ENCODE measurements at places on chromosomes 16 and 17.

- DNase-seq, result no peak
Observed at GRCh38 chr16:59635674-59636073, 901.6 kb upstream of the GOT2 start.

GRCh38 chr17:46774108-46774737 lies 44.3 kb downstream of the WNT3 start:
- no peak for DNase-seq

DNA sequence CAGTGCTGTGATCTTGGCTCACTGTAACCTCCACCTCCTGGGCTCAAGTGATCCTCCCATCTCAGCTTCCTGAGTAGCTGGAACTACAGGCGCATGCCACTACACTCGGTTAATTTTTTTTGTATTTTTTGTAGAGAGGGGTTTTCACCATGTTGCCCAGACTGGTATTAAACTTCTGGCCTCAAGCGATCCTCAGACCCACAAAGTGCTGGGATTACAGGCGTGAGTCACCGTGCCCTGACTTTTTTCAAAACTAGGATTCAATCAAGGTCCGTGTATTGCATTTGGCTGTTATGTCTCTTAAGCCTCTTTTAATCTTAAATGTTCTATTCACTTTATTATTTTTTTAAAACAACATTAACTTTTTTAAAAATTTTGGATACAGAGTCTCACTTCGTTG lies 4.3 kb upstream of the CCL22 start:
- no peak for DNase-seq

GRCh38 chr17:82786427-82786826 lies 34.6 kb downstream of the TBCD start:
- no peak for DNase-seq

GRCh38 chr16:90008708-90009145 lies 10.5 kb downstream of the DBNDD1 start:
- no peak for DNase-seq

DNA sequence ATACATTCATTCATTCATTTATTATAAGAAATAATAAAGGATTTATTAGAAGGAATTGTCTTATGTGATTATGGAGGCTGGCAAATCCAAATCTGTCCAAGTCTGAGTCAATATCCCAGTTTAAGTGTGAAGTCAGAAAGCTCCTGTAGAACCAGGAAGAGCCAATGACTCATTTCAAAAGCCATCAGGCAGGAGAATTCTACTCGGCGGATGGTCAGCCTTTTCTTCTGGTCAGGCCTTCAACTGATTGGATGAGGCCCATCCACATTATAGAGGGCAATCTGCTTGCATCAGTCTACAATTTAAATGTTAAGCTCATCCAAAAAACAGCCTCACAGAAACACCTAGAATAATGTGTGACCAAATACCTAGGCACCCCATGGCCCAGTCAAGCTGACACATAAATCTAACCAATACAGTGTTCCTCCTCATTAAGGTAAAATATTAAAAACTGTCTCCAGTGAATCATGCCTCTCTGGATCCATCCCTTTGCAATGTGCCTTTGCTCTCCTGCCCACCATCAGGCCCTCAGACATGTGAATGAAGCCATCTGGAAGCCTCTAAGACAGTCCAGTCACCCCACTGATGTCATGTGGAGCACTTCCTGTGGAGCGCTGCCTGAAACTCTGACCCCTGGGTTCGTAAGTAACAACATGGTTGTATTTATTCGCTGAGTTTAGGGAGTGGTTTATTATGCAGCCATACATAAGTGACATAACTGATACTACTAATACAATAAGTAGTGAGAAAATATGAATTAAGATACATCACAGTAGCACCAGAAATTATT lies 69.2 kb upstream of the WSB1 start:
- no peak for DNase-seq

DNA sequence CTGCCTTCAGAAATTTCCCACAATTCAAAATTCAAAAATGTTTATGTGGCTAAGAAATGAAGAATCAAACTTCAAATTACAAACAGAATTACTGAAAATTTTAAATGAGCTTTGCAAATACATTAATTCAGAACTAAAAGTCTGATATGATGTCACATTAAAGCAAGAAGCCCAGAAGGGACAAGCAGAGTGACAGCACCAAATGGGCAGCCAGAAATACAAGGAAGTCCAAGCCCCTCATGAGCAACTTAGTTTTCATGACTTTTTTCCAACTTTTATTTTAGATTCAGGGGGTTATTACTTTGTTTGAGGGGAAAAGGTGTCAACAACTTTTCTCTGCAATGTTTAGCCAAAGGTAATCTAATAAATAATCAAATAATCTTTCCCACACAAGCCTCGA lies 21.5 kb downstream of the UBE2G1 start:
- DNase-seq, result no peak

DNA sequence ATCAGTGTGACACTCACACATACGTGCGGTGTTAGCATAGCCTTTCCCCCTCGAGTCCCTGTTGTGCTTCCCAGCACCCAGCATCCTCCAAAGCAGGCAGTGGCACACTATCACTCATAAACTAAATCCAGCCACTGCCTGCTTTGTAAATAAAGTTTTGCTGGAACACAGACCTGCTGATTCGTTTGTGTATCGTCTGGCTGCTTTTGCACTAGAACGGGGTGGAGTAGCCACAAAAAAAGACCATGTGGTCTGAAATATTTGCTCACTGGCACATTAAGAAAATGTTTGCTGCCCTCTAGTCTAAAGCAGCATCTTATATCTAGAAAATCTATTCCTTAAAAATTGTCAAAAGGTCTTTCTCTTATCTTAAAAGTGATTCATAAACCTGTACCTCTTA lies 341.2 kb upstream of the ZFHX3 start:
- no peak for DNase-seq

DNA sequence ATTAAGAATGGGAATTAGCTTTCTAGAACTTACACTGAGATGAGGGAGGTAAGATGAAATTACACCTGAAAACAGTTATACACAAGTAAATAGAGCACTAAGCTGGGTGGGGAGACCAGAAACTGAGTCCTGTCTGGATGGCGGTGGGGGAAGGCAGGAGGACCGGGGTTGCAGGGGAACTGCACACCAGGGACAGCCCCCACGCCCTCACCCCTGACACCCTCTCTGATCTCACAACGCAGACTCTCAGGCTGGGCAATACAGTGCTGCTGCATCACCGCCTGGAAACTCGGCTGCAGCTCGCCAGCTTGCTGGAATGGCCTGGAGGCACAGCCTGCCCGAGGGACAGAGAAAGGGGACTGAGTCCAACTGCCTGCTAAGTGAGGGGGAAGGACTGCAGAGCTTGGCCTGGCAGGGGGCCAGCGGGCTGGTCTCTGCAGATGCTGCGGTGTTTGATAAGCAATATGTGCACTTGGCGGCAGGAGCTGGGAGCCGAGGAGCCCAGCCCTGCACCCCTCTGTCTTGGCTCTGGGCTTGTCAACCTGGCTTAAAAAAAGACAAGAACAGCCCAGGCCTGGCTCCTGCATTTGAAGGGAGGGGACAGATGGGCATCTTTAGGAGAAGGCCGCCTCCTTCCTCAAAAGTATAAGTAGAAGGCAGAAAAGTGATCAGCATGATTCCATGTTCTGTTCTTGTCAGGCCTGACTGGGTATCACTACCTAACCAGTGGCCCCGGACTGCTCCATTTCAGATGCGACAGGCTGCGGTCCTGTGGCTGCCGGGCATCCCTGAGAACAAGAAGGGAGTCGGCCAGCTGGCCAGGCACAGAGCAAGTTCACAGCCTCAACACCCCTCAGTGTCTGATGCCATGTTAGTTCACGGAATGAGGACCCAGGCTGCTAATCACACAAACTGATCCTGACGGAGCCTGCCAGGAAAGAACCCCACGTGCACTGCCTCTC lies 30.2 kb downstream of the SPHK1 start:
- DNase-seq, result no peak

DNA sequence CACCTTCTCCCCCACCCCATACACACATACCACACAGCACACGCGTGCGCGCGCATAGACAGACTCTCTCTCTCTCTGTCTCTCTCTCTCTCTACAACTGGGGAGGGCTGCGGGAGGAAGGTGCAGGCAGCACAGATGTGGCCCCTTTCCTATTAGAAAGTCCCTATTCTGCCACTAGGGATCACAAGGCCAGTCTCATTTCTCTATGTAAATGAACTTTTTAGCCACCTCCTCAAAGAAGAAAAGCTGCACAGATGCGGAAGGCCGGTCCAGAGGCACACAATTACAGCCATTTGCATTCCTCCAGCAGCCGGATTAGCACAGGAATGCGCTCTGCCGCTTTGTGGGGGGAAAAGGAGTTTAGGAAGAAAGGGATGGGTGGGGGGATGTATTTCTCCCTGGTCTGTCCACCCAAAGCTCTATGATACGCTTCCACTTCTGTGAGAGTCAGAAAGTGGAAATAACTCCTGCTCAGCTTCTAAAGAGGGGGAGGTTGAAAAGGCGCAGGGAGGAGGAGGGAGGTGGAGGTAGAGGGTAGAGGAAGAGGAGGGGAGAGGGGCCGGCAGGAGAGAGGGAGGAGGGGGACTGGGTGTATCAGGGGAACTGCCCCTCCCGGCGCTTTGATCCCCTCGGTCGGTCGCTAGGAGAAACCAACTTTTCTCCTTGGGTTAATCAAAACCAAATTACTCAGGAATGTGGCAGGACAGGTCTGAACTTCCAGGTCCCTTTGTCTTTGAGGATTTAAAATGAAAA lies 11.7 kb downstream of the ZFHX3 start:
- no peak for DNase-seq

- DNase-seq, result no peak
Observed at GRCh38 chr17:55332296-55333041, 67.7 kb downstream of the HLF start.

DNA sequence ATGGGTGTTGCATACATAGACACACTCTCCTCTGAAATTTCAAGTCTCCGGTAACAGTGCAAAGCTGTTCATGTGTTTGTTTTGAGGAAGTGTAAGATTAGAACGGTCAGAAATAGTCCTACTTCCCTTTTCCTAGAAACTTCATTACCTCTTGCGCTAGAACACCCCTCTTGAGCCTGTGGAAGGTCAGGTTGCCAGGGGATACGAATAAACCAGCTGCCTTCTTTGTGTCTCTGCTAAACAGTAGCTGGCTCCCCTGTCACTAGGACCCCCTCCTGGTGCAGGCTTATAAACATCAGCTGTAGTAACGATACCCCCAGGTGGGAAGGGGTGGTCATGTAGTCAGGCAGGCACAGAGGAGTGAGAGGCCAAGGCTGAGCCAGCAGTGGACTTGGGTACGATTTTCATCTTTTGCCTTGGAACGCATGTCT lies 113.4 kb upstream of the RCVRN start:
- DNase-seq, result no peak

GRCh38 chr17:50182783-50183420 lies 17.1 kb downstream of the SGCA start:
- DNase-seq, result no peak

DNA sequence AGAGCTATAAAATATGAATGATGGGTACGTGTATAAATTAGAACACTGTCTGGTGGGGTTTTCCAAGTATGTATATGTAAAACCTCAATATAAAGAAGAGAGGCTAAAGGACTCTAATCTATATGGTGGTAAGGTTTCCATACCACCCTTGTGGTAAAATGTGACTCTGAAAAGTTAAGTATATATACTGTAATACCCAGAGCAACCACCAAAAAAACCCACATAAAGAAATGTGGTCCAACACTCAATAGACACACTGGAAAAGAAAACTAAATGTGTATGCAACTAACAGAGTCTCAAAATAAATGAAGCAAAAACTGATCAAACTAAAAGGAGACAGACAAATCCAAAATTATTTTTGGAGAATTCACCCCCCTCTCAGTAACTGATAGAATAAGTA lies 72.2 kb downstream of the XPO6 start:
- no peak for DNase-seq

DNA sequence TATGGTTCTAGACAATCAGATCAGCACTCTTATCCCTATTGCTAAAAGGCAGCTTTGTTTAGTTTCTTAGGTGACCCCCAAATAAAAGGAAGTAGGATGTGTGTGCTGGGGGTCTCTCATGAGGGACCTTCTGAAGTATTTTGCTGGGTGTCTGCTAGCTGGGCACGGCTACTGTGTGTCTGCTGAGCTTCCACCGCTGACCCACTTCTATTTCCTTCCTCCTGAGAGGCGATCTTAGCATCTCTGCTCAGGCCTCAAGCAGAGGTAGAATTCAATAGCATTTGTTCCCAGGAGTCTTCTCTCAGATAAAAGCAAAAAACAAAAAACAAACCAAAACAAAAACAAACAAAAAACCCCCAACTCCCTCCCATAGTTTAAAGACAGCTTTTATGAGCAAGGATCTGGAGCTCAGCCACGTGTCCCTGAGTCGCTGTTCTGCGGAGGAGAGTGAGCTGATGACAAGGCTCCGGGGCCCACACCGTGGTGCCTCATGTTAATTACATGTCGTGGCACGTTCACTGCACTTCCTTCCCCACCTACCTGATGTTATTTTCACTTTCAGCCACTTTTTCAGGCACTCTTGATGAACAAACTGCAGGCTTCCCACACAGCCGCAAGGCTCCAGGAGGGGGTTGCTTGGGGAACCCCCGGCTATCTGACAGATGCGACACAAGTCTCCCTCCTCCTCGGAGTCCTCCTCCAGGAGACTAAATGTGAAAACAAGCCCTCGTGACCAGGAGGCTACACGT lies 83.5 kb downstream of the MARCHF10 start:
- no peak for DNase-seq

GRCh38 chr17:77352996-77353395 lies 212.2 kb downstream of the SEC14L1 start:
- no peak for DNase-seq

GRCh38 chr17:63295839-63296590 lies 150.1 kb downstream of the CYB561 start:
- no peak for DNase-seq

- DNase-seq, result peak; percentile 18
Observed at GRCh38 chr17:18246880-18247612, 11.5 kb downstream of the FLII start.

DNA sequence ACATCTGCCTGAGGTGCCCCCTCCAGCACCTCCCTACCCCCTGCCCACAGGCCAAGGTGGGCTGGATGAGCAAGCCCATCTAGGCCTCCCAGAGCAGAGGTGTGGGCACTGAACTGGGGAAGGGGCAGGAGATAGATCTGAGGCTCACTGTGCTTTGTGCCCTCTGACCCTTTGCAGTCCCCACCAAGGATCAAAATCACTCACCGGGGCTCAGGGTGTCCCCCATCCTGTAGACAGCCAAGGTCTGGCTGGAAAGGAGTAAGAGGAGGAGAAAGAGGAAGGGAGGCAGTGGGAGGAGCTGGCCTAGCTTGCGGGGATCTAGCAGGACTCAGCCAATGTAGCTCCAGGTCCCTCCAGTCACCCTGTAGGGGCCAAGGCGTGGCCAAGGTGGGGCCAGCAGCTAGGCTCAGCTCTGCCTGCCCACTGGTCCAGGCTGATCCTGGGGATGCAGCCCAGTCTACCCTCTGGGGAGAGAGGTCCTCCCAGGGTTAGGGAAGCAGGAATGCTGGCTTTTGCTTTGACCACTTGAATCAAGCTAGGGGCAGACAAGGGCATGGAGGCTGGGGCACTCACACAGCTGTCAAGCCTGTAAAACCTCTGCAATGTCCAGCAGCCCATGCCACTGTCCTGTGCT lies 1.8 kb downstream of the SLC12A4 start:
- DNase-seq, result no peak

- DNase-seq, result no peak
Observed at GRCh38 chr17:82876602-82877379, 37.0 kb upstream of the ZNF750 start.

- peak; percentile 87 for DNase-seq
Observed at GRCh38 chr17:42659079-42659931, at the start of gene TUBG2. TUBG2 (plus strand) TSS chr17:42659284; CDS start chr17:42659504, 220 bp downstream.
